Kidney capillary endothelial cell (primary cell): ENCODE measurements at places on chromosomes 7 and 10.

- DNase-seq = no peak
These were observed 69.2 kb upstream of the IGFBP3 start for GRCh38 chr7:45990276-45990675.

DNA sequence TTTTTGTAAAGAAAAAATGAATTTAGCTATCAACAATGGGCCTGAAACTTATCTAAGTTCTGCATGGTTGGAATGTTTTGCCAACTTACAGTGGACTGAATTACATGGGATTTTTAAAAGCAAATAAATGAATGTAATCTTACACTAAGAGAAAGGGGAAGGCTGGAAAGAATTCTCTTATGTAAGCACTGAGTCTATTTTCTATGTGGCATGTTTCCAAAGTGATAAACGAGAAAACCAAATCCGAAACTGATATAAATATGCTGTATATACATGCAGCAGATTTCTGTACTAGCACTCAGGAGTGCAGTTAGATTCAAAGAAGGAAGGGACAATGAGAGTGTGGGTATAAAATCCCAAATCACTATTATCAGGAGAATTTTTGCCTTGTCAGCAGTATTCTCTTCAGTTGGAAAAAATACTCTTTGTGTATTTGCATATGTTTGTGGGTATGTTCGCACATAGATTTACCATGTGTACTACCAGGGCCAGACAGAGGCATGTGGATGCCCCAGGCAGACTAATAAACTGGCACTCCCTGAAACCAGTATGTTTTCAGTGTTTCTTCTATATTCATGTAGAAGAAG lies 334.3 kb upstream of the SEMA3D start:
- no peak for DNase-seq

GRCh38 chr10:31317652-31318381 lies 1.2 kb upstream of the ZEB1 start:
- DNase-seq = no peak

GRCh38 chr7:152485826-152486225 lies 50.0 kb upstream of the KMT2C start:
- no peak for DNase-seq
